ENCODE measurements at places on chromosomes 2 and 18. TPM values are rescaled to one million over a fixed set of nuclear protein-coding genes. Genes with fewer than 3 reads are reported as not detected.

DNA sequence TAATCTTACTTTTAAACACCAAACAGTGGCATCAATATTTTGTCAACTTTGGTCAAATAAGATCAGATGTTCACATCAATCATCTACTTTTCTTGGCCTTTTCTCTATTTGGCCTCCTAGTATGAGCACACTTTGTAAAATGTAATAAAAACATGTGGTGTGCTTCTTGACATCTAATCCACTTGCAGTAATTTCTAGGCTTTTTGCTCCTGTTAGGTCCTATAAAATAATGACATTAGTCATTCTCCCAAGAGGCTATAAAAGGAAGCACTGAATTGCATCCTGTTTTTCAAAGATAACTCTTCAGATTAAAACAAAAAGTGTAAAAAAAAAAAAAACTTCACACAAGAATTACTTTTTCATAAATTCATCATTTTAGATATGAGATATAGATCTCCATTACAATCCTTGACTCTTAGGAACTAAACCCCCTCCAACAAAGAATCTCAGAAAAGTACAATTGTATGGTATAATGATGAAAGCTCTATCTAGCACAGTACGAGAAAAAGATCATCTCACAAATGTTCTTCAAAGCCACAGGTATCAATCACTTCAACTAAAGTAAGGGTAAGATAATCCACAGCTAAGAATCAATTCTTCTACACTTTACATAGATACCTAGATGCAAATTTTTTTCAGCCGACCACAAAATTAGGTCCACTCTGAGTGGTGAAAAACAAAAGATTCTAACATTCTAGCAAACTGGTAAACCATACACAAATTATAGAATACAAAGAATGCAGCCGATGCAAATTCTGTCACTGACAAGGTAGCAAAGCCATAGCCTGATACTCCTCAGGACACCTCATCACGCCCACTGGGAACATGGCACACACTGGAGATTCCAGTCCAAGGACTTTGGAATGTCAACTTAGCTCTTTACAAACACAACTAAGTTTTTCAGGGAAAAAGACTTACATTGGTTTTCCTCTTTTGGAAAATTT, 2.7 kb downstream of the BCL2 start:
- DNase-seq = no peak

DNA sequence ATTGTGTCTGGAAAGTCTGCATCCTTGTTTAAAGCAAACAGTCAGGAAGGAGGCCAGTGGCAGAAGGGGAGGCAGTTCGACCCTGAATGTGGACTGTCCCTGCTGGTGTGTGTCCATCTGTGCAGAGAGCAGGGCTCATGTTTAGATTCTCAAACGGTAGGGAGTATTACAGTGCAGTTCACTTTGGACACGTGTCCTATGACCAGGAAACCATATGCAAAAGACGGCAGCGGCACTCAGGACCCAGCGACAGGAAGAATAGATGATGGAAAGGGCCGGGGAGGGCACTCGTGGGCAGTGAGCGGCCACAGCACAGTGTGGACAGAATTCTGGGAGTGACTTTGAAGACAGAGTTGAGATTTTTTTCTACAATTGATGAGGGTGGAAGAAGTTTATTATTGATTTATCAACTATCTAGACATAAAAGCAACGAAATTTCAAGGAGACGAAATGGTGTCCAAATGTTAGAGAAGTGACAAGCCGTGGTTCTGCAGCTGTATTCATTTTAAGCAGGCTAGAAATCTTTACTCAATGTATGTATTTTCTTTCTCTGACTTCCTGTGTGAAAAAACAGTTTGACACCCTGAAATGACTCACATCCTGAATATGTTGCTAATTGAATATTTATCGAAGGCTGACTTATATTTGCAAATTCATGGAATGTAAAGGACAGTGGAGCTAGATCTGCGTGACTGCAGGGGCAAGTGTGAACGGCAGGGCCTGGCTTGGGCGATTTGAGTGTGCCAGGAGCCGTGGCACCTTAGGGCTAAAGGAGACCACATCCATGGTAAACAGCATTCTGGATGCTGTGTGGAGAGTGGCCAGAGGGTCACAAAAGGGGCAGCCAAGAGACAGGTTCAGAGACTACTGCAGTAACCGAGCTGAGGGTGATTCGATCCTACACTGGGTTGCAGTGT, 214.2 kb downstream of the PTGR3 start:
- DNase-seq = no peak

The DOK1 gene
- 2.6 TPM for total RNA-seq

GRCh38 chr2:47401789-47402554, 984 bp upstream of the MSH2 start:
- no peak for DNase-seq

The SH3BP4 gene
- total RNA-seq = 14.9 TPM

- DNase-seq = no peak
These were observed 18.7 kb downstream of the ZFP36L2 start for GRCh38 chr2:43207553-43208300.

The RAB17 gene
- total RNA-seq = 1.5 TPM

The ANKRD29 gene
- total RNA-seq = 2.1 TPM

DNA sequence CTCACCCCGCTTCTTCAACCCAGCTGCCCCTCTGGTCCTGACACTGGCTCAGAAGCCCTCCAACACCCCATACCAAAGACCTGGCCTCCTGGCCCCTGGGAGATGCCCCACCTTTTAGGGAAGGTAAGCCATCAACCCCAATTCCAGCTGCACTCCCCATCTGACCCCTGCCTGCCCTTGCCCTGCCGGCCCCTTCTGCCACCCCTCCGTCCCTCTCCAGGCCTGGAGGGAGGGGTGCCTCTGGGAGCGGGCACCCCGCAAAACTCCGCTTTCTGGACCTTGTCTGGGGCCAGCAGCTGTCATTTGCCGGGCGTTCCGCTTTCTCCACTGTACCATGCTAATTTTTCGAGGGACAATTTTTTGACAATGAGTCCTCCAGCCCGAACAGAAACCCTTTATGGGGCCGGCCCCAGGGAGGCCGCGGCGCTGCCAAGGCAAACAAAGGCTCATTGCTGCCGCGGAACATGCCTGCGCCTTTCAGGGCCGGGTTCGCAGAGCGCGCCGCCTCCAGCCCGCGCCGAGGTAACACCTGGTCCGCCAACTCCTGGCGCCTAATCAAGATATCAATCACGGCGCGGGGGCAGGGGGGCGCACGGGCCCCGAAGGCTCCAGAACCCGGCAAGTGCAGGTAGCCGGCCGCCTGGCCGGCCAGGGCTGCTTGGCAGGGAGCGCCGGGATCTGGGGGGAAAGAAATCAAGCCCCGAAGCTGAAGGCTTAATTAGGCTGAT, 96.0 kb downstream of the INHBB start:
- no peak for DNase-seq

The TLX2 gene
- total RNA-seq = not detected

DNA sequence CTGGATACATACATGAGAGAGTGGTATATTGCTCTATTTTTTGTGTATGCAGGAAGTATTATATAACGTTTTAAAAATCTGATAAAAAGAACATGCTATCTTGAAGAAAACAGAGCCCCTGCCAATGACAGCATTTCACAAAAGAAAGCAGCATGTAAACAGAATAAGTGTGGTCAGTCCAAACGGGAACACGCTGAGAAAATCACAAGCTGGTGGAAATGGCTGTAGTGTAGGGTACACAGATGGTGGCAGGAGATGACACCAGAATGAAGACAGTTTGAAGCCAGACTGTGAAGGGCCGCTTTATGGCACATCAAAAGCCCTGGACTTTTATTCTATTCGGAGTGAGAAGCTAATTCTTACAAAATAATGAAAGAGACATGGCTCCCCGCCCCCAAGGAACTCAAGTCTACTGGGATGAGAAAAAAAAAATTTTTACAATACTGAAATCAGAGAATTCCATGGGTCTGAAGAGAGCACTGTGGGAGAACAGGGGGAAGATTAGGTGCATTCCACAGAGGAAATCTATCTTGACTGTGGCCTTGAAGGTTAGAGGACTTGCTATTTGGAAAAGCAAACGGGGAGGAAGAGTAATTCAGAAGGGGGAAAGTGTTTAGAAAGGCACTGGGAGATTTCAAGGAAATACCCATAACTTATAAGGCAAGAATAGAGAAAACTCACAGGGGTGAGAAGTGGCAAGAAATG, 217.7 kb upstream of the SMAD7 start:
- DNase-seq = no peak

DNA sequence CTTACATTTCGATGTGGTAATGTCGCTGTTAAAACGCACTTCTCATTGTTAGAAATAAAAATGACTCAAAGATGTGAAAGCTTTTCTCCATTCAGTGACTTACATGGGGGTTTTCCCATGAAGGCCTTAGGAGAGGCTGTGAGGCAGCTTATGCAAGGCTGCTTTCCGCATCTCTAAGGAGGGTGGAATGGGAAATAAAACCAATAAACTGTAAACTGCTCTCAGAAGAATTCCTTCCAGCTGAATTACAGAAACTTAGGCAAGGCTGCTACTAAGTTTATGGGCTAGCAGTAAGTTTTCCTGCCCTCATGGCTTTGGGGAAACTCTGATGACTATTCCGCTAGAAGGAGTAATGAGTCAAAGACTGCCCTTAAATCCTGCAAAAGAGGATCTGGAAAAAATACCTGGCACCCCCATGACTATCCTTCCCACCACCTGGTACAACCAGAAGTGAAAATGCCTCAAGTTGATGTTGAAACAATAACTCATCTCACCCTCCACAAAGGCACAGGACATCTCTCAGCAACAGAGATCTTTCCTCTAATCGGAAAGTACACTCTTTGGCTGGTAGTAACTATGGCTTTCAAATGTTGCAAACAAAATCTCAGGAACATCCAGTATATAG, 97.7 kb upstream of the SMAD7 start:
- DNase-seq = no peak

DNA sequence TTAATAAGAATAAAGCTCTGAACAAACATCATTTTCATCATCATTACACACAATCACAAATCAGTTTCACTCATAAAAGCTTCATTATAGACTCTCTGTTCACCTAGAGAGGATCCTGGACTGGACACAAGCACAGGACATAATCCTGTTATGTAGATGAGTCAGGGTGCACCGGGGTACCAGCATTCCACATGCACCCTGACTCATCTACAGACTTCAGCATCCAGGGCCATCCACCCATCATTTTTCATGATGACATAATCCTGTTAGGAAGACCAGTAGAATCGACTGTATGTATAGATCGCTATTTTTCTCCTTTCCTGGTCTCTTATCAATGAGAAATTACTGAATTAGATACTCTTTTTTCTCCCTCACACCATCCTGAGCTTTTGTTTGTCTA, 73.7 kb upstream of the PIK3C3 start:
- DNase-seq = no peak

DNA sequence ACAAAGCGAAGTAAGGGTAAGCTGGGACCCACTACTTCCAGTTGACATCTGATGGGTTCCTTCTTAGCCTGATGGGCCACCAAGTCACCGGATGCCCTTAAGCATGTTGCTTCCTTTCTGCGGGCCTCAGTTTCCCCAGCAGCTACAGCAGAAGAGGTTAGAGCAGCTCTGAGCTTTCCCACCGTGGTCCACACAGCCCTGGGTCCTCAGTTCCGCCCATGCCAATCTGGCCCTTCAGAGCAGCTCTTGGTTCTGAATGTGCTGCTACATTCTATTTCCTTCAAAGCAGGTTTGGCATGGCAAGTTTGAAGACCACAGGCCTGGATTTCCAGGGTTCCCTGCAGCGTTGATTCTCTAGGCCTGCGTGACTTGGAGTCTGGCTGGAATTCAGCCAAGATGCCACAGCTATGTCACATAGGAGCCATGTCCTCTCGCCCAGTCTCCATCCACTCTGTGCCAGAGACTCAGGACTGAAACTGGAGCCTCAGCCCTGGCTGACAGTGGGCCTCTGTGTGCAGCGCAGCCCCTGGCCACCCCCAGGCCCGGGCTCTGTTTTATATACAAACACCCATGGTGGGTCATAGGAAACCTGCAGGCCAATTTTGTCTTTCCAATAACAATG, 79.6 kb downstream of the TFCP2L1 start:
- DNase-seq = peak; percentile 37

- DNase-seq = no peak
These were observed 263.6 kb downstream of the GBX2 start for GRCh38 chr2:235904585-235904931.

The SNORC gene
- 0.56 TPM for total RNA-seq

DNA sequence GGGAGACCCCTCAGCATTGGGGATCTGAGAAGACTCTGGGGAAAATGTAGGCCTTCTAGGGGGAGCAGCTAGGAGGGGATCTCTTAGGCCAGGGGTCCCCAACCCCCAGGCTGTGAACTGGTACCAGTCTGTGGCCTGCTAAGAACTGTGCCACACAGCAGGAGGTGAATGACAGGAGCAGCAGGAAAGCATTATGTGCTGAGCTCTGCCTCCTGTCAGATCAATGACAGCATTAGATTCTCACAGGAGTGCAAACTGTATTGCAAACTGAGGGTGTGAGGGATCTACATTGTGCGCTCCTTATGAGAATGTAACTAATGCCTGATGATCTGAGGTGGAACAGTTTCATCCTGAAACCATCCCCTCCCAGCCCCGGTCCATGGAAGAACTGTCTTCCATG, 127.3 kb downstream of the SCG2 start:
- DNase-seq = no peak
